ENCODE measurements at places on chromosomes 16 and 17.
A peak's percentile ranks its signal among the peaks of the same experiment; 100 is the strongest.

DNA sequence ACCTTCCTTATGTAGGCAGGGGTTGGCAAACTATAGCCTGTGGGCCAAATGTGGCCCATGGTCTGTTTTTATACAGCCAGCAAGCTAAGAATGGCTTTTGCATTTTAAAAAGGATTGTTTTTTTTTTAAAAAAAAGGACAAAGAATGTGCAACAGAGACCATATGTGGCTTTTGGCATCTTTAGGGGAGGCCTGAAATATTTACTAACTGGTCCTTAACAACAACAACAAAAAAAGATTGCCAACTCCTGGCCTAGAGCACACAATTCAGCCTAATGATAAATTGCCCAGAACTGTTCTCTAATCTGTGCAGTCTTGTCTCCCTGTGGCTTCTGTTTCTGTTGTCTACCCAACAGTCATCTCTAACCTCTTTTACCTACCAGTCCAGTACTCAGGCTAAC, 67.1 kb downstream of the SSH2 start:
- no peak for DNase-seq

GRCh38 chr16:88444826-88445582, 8.1 kb upstream of the ZFPM1 start:
- DNase-seq = no peak

GRCh38 chr17:77127735-77128361, 12.9 kb upstream of the SEC14L1 start:
- DNase-seq = no peak

GRCh38 chr17:40646791-40647623, 611 bp downstream of the SMARCE1 start:
- peak; percentile 31 for DNase-seq

DNA sequence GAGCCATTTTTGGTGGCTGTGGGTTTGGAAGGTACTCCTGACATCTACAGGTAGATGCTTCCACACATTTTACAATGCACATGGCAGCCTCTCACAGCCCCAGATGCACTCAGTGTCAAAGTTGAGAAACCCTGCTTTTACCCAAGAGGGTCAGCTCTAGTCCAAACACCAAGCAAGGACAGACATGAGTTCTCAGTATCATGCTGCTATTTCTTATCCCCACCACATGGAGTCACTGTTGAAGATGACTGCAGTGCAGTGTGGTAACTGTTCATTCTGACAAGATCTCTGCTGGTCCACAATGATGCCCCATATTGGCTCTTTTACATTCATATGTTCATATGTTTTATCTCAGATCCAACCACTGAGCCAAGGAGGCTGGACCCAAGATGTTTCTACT, 50.5 kb upstream of the SALL1 start:
- DNase-seq = no peak

- DNase-seq = no peak
Observed at GRCh38 chr16:77767211-77767610, 21.2 kb upstream of the VAT1L start.

- DNase-seq = no peak
Observed at GRCh38 chr16:9657641-9658040, 524.6 kb downstream of the GRIN2A start.

DNA sequence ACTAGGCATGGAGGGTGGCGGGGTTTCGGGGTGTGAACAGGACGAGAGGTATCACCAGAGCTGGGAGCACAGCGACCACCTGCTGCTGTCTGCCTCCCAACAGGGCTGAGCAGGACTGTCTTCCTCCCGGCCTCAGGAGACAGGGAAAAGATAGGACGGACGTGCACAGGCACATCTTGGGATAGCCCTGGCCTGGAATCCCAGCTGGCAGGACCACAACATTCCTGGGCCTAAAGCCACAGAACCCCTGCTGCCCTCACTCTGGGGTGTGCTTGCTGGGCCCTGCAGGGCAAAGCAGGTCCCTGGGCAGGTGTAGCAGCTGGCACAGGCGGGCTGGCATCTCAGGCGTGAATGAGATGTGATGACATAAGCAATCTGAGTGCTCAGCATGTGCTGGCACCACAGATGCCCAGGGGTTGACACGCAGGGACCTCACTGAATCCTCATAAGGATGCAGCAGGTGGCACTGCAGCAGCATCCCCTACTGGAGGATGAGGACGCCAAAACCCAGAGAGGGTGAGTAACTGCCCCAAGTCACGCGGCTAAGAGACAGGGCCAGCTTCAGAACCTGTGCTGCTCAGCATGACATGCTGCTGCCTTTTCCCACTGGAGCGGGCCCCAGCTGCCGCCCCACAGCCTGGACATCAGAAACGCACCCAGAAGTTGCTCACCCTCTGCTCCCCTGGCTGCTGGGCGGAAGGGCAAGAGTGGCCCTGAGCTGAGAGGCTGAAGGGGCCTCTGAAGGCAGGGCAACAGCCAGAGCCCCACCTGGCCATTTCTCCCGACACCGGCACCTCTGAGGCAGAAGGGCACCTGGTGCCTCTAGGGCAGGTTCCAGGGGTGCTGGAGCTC, 7.1 kb downstream of the CORO7 start:
- DNase-seq = no peak

DNA sequence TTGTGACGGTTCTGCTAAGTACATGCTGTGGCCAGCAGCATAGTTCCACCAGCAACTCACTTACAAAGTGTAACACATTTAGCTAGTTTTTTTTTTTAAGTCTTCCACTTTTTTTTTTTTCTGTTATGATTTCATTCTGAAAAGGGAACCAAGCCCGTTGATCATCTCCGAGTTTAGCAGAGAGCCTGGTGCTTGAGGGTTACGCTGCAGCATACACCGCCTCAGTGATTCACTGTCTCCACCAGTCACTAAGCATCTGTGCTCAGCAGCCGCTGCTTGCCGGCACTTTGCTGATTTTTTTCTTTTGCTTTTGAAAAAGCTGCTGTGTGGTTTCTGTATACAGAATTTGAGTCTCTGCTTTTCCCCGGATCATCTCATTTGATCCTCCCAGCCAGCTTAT, 194.5 kb upstream of the CDH13 start:
- no peak for DNase-seq

DNA sequence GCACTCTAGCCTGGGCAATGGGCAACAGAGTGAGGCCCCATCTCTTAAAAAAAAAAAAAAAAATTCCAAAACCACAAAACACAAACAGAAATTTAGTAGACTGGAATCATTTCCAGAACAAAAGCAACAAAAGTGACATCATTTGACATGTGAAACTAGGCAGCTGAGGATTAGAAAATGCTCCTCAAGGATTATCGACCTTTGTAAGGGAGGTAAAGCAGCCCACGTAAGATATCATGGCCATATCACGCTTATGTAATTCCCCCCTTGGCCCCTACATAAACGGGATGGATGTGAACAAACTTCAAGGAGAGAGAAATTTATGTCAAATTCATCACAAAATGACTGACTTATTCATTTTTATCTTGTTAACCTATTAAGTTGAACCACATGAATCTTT, 83.3 kb downstream of the WDR59 start:
- DNase-seq = no peak

DNA sequence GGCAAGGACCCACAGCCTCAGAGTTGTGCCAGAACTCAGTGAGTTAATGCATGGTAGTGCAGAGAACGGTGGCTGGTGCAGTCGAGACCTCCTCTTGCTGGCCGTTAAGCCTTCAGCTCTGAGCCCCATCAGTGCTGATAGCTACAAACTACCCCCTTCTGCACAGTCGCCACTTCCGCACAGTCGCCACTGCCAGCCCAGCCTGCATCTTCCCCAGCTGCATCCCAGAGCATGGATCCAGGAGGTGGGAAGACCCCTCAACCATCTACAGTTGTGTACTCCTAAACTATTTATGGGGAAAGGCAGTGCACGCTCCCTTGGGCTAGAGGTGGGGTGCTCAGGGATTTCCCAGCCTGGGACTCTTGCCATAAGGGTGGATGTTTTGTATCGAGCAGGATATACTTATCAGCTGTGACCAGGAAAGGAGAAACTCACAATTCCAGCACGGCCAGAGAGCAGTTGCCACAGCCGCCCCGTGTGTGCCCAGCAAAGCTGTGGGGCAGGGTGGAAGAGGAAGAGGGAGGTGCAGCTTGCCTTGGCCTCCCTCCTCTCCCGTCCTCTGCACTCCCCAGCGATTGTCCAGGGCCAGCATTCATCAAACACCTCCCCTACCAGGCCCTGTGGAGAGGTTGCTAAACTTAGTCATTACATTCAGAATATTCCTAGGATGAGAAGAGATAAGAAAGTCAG, 49.5 kb upstream of the CMIP start:
- DNase-seq = no peak

- no peak for DNase-seq
Observed at GRCh38 chr17:17207998-17208397, 1.9 kb upstream of the PLD6 start.

DNA sequence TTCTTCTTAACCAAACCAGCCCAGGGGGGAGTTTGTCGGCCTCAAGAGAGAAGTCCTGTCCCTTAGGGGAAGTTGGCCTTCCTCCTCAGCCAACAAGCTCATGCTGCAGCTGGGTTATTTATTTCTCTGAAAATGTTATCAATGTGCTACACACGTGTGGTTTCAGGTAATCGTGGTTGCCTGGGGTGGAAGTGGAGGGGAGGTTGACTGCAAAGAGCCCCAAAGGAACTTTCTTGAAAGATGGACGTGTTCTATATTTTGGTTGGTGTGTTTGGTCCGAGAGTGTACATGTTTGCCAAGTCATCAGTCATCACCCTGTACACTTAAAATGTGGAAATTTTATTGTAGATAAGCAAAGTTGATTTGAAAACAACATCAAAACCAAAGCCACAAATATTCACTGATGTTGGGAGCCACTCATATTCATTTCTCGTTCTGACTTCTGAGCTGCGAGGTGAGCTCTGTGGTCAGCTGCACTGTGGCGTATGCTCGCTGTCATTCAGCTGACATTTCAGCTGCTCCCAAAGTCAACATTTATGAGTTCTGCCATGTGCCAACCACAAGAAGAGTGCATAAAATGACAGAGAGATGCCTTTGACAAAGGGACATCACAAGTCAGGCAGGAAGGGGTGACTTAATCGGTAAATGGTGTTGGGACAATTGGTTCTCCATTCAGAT, 26.5 kb upstream of the ADGRG1 start:
- no peak for DNase-seq

DNA sequence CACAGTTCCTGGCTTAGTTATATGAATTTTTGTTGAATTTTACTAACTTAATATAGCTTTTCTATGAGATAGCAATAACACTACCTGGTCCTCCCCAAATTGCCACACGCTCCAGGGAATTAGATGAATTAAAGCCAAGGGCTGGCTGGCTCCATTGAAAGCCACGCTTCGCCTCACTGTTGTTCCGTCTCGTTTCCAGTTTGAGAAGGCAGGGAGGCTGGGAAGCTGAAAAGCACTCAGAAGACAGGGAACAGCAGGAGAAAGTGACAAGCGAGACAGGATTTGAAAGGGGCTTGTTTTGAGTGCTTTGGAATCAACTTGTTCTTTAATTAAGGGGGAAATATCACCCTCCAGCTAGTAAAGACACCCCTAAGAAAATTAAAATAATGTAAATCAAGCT, 425.3 kb downstream of the CA10 start:
- DNase-seq = no peak

- no peak for DNase-seq
Observed at GRCh38 chr17:78522031-78522809, 55.0 kb downstream of the DNAH17 start.

DNA sequence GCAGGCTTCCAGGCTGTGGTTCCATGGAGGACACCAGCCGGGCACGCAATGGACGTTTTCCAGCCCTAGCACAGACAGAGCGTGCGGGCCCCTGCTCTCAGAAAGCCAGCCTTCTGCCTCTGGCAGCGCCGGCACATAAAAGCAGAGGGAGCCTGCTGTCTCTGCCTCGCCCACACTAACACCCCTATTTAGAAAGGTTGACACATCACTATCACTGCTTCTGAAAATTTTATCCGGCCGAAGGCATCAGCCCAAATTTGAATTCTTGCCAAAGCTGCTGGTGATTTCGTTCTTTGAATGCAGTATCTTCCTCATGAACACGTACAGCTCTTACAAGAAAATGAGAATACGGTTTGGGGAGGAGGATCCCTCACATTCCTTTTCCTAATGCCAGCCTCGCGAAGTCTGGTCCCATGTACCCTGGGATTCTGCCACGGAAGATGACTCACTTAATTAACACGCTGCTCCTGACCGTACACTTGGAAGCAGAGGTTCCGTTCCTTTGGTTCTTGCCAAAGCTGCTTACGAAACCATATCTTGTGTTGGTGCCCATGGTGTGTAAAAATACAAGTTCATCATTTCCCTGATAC, 1.3 kb upstream of the RAB11FIP3 start:
- peak; percentile 92 for DNase-seq

- DNase-seq = no peak
Observed at GRCh38 chr17:33038740-33039139, 47.1 kb downstream of the SPACA3 start.

DNA sequence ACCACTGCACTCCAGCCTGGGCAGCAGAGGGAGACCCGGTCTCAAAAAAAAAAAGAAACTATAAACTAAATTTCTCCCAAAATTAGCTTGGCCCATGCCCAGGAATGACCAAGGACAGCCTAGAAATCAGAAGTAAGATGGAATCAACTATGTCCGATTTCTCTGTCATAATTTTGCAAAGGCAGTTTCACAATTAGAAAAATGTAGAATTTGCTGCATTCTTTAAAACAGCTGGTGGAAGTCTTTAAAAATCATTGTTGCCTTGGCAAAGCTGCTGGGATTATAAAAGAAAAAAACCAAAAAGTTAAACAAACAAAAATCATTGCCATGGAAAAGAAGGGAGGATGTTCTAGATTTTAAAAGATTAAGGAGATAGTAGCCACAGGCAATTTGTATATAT, 32.4 kb downstream of the WWP2 start:
- no peak for DNase-seq

- peak; percentile 75 for DNase-seq
Observed at GRCh38 chr17:7587420-7588151, 2.3 kb downstream of the SOX15 start.

- DNase-seq = no peak
Observed at GRCh38 chr16:47979164-47979520, 176.7 kb downstream of the ABCC12 start.
